Calu3 (cell line): ENCODE measurements at places on chromosomes 6 and 20. TPM values are rescaled to one million over a fixed set of nuclear protein-coding genes. Genes with fewer than 3 reads are reported as not detected.

DNA sequence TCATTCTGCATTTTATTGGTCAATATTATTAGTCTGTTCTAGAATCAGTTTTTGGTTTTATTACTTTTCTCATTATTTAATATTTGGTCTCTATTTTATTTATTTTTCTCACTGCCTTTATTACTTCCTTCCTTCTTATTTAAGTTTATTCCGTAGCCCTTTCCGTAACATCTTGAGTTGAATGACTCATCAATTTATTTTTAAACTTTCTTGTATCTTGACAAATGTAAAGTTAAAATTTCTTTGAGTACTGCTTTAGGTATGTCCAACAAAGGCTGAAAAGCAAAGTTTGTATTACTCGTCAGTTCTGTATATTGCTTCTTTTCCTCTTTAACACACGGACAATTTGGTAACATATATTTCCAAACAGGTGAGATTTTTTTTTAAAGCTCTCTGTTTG is 192.0 kb downstream of the CD109 start:
- no peak for DNase-seq

Gene SLC35D3
- not detected in 2 replicates for total RNA-seq

DNA sequence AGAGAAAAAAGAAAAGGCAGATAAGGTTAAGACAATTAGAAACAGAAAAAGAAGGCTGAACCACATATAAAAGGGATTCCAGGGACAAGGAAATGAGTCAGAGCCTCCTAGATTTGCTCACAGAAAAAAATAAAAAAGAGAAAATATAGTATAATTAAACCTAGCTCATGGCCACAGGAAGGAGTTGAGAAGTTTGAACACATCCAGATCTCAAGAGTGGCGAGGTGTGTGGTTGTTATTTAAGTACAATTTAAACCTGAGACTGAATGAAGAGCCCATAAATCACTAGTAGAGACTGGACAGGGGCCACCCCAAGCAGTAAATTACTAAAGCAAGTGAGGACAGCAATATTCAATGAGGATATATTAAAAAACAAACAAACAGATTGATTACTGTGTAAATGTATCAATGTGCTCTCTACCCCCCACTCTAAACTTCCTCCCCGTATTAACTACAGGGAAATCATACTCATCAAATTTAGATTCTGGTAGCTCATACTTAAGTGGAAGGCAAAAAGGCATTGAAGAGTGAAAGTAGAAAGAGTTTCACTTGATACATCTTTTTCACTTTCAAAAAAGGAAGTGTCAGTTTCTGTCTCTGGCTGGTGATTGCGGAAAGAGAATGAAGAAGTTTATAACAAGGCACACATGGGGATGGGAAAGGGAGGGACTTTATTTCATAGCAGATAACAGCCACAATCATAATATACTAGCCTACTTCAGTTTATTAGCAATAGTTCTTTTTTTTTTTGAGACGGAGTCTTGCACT is 49.3 kb upstream of the SCAF8 start:
- no peak for DNase-seq

- DNase-seq: no peak
Observed at GRCh38 chr6:41065550-41066026, 6.6 kb downstream of the OARD1 start.

Gene VSX1
- total RNA-seq: not detected in 2 replicates

GRCh38 chr6:170243386-170243785 is 47.5 kb downstream of the DLL1 start:
- no peak for DNase-seq

GRCh38 chr6:27836783-27837624 is 75.2 kb downstream of the OR2B2 start:
- DNase-seq: peak; percentile 64

DNA sequence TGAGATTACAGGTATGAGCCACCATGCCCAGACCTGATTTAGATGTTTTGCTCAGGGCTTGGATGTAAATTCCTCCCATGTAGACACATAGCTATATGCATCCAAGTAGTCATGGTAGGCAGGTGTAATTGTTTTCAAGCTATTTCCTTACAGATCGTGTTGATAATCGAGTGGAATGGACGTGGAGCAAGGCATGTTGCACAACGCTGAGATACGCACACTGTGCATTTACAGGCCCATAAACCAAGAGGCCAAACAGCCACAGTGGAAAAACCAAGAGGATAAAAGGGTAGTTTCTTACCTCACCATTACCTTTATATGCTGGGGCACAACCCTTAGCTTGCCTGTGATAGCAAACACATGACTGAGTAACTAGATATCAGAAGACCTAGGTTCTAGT is 51.0 kb upstream of the ADGRF1 start:
- no peak for DNase-seq

Gene LBP
- not detected in 2 replicates for total RNA-seq

GRCh38 chr20:40979247-40979646 is 49.4 kb upstream of the TOP1 start:
- no peak for DNase-seq
